CD4-positive, alpha-beta T cell treated with Interleukin-17A for 1 hour (primary cell): ENCODE measurements at places on chromosomes 4 and X.

DNA sequence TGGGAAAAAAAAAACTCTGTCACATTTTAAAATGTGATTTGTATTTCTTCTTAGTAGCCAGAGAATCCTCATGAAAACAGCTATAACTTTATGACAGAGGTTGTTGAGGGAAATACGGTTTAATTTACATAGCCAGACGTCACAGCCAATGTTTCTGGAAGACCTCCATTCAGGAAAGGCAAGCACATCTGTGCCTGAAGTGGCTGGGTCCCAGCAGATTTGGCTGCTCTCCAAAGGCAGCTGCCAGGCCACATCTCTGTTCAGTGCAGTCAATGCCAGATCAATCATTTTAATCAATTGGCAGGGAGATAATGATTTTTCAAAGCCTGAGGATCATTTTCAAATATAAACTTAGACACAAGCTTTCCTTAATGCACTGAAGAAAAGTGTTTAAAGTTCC, 86.5 kb upstream of the ZIC3 start:
- no peak for DNase-seq

DNA sequence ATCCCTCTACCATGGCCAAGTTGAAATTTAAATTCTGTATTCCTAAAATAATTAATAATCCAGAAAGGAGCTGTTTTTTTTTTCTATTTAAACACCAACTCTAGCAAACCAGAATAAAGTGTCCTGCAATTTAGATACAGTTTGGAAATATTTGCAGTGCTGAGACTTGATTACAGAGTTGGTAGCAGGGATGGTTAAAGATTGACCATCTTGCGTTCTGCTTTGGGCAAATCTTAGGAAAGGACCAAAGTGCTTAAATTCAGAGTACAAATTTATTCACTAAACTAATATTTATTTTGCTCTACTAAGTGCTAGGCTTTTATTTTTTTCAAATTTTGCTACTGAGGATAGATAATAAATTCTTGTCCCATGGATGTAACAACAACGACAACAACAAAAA, 180.2 kb upstream of the AADAT start:
- no peak for DNase-seq

DNA sequence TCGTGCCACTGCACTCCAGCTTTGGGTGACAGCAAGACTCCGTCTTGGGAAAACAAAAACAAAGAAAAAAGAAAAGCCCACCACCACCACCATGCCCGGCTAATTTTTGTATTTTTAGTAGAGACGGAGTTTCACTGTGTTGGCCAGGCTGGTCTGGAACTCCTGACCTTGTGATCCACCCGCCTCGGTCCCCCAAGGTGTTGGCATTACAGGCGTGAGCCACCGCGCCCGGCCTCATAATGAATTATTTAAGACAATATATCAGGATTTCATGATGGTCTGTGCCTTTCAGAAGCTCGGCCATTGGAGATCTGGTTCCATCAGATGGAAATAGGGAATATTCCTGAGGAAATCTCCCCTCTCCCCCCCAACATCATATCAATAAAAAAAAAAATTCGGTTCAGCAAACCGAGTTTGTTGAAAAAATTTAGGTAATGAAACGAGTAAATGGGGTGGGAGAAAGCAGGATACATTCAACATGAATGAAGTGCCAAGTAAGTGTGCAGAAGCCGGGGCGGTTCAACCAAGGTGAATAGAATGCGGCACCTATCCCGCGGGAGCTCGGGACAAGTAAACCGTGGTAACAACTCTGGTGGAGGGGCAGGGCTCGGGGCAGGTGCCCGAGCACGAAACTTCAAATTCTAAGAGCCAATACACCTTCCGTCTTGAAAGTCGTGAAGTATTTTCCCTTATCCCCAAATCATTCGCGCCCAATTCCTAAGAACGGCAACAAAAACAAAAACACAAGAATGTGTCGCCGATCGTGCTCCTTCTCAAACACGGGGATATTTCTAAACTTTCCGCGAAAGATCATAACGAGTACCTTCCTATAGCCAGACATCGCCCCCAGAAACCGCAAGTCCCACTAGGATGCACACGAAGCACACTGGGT, 773 bp upstream of the TXLNG start:
- DNase-seq = no peak

GRCh38 chrX:23935106-23935505, 27.3 kb downstream of the CXorf58 start:
- DNase-seq = no peak

DNA sequence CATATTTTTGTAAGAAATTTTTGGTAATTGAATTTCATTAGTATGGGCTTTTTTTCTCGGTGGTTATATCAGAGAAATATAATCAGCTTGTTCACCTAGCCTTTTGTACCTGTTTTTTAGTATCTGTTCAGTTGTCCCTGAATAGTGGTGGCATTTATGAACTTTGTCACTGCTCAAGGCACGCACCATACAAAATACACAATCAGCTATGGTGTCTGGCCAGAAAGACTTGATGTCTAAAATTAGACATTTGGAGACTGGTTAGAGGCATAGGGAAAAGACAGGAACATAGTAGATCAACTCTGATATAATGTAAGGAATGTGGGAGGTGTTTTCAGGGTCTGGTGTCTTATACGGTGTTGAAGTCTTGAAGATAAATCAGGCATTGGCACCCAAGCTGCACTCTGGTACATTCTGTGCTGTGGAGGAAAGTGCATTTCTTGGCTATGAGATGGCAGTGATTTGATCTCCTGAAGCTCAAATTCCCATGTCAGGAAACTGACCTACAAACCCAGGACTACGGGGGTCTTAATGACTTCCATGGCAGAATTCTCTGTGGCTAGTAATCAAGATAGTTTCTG, 3.6 kb downstream of the ART3 start:
- no peak for DNase-seq

GRCh38 chr4:20166544-20166943, 85.2 kb upstream of the SLIT2 start:
- no peak for DNase-seq

GRCh38 chr4:101801958-101802357, 11.4 kb downstream of the BANK1 start:
- no peak for DNase-seq

- DNase-seq = no peak
Measured at GRCh38 chr4:88661739-88662138, 35.9 kb downstream of the NAP1L5 start.

DNA sequence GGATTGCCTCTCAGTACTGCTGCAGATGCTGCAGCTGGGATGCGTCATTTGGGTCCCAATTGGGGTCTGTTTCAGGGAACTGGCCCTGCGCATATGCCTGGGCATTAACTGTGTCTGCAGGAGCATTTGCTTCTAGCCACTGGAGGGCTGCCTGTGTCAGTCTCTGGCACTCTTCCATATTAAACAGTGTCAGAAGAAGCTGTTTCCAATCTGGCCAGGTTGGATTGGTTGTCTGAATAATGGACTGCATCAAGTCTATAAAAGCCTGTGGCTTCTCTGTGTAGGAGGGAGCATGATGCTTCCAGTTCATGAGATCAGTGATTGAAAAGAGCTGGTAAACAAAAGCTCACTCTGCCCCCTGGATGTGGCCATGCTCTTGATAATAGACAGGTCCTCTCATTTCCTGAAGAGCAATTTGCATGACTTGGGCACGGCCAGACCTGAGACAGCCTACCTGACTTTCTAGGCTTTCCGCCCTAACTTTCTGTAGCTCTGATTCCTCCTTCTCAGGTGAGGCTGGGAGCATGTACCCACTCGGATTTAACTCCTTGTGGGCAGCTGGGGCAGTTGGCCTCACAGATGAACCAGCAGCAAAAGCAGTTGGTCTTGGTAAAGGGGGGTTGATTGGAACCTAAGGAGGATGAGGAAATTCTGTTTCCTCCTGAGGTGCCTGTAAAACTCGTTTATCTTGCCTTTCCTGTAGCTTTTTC, 29.2 kb downstream of the SULT1E1 start:
- no peak for DNase-seq

DNA sequence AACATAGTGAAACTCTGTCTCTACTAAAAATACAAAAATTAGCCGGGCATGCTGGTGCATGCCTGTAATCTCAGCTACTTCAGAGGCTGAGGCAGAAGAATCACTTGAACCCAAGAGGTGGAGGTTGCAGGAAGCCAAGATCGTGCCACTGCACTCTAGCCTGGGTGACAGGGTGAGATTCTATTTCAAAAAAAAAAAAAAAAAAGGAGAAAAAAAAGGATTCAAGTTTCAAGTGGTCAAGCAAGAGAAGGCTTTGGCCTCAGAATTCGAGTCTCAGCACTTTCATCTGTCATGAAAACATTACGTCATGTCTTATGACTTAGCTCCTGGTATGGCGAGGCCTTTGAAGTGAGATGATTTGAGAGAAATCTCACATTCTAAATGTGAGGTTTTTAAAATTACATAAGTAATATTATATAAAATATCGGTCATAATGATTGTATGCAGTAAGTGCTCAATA, 21.2 kb upstream of the DHRSX start:
- DNase-seq = no peak

DNA sequence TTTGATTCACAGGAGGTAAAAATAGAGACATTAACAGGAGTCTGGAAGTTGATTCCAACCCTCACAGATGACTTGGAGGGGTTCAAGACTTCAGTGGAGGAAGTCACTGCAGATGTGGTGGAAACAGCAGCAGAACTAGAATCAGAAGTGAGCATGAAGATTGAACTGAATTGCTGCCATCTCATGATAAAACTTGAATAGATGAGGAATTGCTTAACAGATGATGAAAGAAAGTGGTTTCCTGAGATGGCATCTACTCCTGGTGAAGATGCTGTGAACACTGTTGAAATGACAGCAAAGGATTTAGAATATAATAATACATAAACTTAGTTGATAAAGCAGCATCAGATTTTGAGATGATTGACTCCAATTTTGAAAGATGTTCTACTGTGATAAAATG, 76.5 kb downstream of the RELL1 start:
- no peak for DNase-seq

GRCh38 chrX:614136-614535, 16.5 kb upstream of the SHOX start:
- no peak for DNase-seq
